ENCODE measurements at places on chromosomes 7 and 10.

DNA sequence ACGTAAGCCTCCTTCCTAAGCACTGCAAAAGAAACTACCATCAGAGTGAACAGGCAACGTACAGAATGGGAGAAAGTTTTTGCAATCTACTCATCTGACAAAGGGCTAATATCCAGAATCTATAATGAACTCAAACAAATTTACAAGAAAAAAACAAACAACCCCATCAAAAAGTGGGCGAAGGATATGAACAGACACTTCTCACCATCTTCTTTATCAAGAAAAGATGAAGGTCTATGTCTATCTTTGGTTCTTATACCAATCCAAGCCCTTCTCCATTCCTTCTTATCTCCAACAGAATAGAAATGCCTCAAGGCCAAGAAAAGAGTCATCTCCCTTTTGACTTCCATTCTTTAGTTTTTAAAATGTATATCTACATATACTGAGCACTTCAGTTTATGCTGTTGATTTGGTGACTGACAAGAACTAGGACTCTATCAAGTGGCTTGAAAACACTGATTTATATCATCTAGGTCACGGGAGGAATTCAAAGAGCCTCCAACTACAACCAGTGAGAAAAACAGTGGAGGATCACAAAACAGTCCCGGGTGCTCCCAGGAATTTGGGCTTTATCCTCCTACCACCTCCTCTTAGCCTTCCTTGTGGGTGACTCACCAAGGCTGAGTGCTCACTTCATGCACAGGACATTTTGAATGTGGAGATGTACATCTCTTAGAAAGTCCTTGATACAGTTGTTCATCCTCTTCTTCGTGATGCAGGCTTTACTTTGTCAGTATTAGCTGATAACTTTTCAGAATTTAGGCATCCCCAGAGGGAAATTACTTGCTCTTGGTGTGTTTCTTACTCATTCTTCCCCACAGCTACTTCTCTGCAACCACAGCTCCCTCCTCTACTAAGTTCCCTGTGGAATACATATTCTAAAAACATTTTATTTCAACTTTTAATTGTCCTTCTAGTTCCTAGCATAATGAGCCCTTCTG is 15.4 kb downstream of the TAS2R41 start:
- no peak for DNase-seq

DNA sequence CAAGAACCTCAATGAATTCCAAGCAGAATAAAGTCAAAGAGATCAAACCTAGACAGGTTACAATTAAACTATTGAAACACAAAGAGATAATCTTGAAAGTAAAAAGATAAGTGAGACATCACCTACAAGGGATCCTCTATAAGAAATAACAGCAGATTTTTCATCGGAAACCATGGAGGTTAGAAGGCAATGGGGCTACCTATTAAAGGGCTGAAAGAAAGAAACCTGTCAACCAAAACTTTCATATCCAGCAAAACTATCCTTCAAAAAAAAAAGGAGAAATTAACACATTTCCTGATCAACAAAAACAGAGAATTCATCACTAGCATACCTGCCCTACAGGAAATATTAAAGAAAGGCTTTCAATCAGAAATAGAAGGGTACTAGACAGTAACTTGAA is 244.9 kb downstream of the ARHGAP12 start:
- DNase-seq = no peak

DNA sequence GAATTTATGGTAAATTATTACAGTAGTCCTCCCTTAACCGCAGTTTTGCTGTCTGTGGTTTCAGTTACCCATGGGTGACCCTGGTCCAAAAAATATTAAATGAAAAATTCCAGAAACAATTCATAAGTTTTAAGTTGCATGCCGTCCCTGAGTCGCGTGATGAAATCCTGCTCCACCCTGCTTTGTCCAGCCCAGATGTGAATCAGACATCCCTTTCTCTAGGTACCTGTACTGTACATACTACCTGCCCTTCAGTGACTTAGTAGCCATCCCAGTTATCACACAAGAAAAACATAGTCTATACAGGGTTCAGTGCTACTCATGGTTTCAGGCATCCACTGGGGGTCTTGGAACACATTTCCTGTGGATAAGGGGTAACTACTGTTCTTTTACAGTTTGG is 20.5 kb upstream of the RHEB start:
- no peak for DNase-seq

DNA sequence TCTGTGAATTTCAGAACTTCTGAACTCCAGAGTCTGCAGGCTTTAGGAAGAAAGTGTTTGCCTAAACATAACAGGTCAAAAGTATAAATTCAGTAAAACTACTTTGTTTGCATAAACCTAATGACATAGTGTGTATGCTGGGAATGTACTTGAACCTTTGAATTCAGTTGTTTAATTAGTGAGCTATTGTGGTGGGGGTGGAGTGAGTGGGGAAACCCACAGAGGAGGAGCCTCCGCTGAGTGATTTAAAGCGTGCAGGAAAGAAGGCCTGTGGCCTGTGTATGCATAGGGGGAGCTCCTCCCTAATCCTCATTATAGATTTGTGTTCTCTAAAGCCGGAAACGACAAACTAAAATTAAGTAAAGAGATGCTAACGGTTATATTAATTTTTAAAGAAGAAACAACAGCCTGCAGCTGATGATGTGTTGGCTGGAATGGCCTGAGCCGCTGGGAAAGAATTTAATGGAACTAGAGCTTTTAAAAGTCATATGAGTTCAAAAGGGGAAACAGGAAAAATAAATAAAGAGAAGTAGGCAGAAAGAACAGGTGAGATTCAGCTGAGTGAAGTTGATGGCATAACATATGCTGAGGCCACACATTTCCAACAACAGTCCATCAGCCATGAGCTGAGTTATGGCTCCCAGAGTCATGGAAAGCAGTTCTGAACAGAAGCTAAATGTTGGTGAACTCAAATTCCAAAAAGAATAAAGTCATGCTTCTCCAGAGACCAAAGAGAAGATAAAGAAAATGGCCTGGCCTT is 595.0 kb downstream of the GRM8 start:
- no peak for DNase-seq

DNA sequence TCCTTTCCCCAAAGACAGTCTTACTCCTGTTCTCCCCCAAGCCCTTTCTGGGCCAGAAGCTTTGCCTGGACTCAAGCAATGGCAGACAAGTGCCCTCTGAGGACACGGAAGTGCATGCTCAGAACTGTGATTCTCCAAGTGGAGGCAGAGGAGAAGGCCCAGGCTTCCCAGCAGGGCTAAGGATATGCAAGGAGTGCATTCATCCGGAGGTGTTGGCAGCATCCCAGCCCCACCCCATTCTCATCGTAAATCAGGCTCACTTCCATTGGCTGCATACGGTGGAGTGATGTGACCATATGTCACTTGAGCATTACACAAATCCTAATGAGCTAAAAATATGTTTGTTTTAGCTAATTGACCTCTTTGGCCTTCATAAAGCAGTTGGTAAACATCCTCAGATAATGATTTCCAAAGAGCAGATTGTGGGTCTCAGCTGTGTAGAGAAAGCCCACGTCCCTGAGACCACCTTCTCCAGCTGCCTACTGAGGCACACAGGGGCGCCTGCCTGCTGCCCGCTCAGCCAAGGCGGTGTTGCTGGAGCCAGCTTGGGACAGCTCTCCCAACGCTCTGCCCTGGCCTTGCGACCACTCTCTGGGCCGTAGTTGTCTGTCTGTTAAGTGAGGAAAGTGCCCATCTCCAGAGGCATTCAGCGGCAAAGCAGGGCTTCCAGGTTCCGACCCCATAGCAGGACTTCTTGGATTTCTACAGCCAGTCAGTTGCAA is 1.4 kb upstream of the RBP3 start:
- DNase-seq = no peak
